ENCODE measurements at places on chromosomes 16 and 17. TPM values are rescaled to one million over a fixed set of nuclear protein-coding genes. Genes with fewer than 3 reads are reported as not detected.

DNA sequence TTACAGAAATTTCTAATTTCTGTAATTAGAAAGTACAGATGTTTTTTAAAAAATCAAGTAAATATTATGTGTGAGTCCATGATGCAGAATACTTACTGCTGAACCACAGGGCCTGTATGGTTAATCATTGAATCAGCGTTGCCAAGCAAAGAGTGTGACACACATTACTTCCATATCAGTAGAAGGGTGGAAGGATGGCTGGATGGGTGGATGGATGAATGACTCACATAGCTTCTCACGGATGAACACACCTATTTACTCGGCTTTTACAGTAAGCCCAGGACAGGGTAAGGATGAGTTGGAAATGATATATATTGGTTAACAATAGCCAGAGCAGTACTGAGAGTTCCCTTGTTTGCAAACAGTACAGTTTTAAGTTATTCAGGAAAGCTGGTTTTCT lies 495.9 kb upstream of the RBFOX1 start:
- H3K27me3 ChIP-seq, result no peaks in the 10 kb centered on the region
- DNase-seq, result no peak
- no peaks in the 10 kb centered on the region for H3K36me3 ChIP-seq
- H3K27ac ChIP-seq, result no peak overlapping the region

SLC9A5 gene
- 1.3 TPM for total RNA-seq

DNA sequence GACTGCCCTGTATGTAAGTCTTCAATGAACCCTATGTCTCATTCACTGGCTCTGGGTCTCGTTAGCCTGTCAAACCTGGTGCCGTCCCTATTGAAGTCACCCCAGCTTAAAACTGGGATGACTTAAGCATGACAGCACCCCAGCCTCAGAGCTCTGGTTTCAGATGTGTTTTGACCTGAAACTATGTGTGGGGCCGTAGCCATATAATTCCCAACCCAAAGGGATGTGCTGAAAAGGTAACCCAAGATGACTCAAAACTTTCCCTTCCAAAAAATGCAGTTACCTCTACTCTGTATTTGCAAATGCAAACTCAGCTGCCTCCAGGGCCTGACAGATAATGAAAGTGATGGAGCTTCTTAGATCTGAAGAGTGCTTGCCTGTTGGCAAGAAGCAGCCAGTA lies 478.3 kb upstream of the ERCC4 start:
- peaks cover 22% of the 10 kb centered on the region for H3K27me3 ChIP-seq
- H3K4me3 ChIP-seq, result no peak overlapping the region
- no peak for DNase-seq
- H3K27ac ChIP-seq, result no peak overlapping the region
- no peaks in the 10 kb centered on the region for H3K36me3 ChIP-seq

GRCh38 chr17:2043785-2044184 lies 2.0 kb downstream of the OVCA2 start:
- DNase-seq, result no peak
- no peaks in the 10 kb centered on the region for H3K27me3 ChIP-seq
- no peak overlapping the region for H3K27ac ChIP-seq
- H3K36me3 ChIP-seq, result peaks cover 28% of the 10 kb centered on the region

FOXO3B gene
- 0.88 TPM for total RNA-seq

DNA sequence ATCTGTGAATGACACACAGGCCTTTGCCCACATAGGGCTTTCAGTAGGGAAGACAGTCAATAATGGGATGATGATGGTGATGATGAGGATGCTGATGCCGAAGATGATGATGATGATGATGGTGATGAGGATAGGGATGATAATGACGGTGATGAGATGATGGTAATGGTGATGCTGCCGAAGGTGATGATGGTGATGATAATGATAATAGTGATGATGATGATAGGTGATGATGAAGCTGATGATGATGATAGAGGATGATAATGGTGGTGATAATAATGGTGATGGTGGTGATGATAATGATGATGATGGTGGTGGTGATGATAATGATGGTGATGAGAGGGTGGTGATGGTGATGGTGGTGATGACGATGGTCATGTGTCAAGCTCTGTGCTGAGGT lies 12.9 kb downstream of the FOXL1 start:
- no peaks in the 10 kb centered on the region for H3K4me1 ChIP-seq
- no peaks in the 10 kb centered on the region for H3K36me3 ChIP-seq
- H3K4me3 ChIP-seq, result no peak overlapping the region
- H3K27ac ChIP-seq, result no peak overlapping the region
- peaks cover 80% of the 10 kb centered on the region for H3K27me3 ChIP-seq
- no peak for DNase-seq

MEOX1 gene
- 8.4 TPM for total RNA-seq

GRCh38 chr16:79980650-79981521 lies 380.3 kb upstream of the MAF start:
- no peak overlapping the region for H3K27ac ChIP-seq
- no peaks in the 10 kb centered on the region for H3K36me3 ChIP-seq
- H3K27me3 ChIP-seq, result no peaks in the 10 kb centered on the region

CDRT15L2 gene
- not detected for total RNA-seq

MT4 gene
- not detected for total RNA-seq

PABPN1L gene
- total RNA-seq, result not detected

ZFP3 gene
- total RNA-seq, result 11.0 TPM

CA4 gene
- total RNA-seq, result 12.9 TPM

- H3K36me3 ChIP-seq, result no peaks in the 10 kb centered on the region
- peak; percentile 24 for DNase-seq
- H3K4me3 ChIP-seq, result no peak overlapping the region
- peaks cover 8% of the 10 kb centered on the region for H3K4me1 ChIP-seq
- H3K27me3 ChIP-seq, result peaks cover 96% of the 10 kb centered on the region
Measured at GRCh38 chr17:48457080-48457836, 27.2 kb upstream of the SKAP1 start.

DNA sequence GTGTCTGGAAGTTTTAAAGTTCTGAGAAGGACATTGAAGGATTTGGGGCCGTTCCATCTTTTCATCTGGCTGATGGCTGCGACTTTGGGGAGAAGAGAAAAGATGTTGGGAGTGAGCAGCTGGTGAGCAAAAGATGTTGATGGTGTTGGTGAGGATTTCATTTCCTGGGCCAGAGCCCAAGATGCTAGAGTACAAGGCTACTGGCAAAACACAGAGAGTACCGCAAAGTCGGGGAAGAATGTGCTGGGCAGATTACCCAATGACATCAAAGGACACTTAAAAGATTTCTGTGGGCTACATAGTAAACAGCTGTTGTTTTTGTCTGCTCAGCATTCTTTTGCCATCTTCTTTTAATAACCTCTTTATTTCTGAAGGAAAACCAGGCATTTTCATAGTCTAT lies 49.4 kb upstream of the GAS7 start:
- no peak overlapping the region for H3K4me3 ChIP-seq
- no peak overlapping the region for H3K27ac ChIP-seq
- H3K27me3 ChIP-seq, result peaks cover 13% of the 10 kb centered on the region

DNA sequence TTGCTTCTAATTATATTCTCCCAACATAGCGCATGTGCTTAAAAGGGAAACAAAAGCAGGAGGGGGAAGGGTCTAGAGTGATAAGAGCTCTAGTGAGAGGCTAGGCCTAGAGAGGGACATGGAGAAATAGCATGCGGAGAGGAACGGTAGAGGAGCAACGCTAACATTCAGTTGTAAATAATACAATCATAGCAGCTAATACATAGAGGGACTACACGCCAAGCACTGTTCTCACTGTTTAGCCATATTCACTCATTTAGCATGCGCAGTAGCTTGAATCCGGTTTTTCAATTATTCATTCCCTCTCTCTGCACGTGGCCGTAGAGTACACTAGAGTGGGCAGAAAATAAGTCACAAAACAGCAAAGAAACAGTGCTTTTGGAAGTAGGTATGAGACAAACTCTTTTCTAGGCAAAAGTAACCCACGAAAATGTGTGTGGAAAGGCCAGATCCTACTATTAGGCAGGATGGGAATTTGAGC lies 1.7 kb upstream of the ALOX12 start:
- no peak for DNase-seq
- H3K4me1 ChIP-seq, result peaks cover 19% of the 10 kb centered on the region
- H3K36me3 ChIP-seq, result peaks cover 12% of the 10 kb centered on the region
- H3K27me3 ChIP-seq, result no peaks in the 10 kb centered on the region

DNA sequence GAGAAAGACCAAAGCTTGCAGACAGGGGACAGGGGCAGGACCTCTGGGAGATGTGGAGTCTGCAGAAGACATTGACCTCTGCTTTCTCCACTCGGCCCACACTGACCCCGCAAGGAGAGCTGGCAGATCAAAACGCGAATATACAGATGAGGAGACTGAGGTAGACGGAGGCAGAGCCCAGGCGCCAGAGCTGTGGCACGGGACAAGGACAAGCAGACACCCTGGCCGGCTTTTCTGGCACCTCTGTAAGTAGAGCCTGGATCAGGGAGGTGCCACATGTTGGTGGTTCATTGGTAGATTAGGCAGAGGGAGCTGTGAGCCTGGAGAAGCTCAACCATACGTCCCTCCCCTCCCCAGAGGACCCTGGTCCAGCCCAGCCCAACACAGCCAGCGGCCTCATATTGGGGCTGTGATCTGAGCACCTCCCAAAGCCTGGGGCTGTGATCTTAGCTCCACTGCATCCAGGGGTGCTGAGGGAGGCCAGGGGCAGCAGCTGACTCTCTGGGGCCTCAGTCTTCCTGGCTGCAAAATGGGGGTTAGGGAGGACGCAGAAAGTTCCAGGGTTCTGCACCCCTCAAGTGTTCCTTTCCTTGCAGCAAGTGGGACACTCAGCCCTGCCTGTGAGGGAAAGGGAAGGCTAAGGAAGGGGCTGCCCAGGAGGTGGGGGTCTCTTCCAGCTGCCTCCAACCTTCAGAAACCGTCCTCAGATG lies 4.0 kb downstream of the NATD1 start:
- H3K4me1 ChIP-seq, result peaks cover 83% of the 10 kb centered on the region
- peak overlapping the region; percentile 69 for H3K27ac ChIP-seq
- no peaks in the 10 kb centered on the region for H3K36me3 ChIP-seq
- no peak overlapping the region for H3K4me3 ChIP-seq
- H3K27me3 ChIP-seq, result no peaks in the 10 kb centered on the region

CCDC154 gene
- total RNA-seq, result 1.3 TPM

CLDN6 gene
- total RNA-seq, result not detected

DNA sequence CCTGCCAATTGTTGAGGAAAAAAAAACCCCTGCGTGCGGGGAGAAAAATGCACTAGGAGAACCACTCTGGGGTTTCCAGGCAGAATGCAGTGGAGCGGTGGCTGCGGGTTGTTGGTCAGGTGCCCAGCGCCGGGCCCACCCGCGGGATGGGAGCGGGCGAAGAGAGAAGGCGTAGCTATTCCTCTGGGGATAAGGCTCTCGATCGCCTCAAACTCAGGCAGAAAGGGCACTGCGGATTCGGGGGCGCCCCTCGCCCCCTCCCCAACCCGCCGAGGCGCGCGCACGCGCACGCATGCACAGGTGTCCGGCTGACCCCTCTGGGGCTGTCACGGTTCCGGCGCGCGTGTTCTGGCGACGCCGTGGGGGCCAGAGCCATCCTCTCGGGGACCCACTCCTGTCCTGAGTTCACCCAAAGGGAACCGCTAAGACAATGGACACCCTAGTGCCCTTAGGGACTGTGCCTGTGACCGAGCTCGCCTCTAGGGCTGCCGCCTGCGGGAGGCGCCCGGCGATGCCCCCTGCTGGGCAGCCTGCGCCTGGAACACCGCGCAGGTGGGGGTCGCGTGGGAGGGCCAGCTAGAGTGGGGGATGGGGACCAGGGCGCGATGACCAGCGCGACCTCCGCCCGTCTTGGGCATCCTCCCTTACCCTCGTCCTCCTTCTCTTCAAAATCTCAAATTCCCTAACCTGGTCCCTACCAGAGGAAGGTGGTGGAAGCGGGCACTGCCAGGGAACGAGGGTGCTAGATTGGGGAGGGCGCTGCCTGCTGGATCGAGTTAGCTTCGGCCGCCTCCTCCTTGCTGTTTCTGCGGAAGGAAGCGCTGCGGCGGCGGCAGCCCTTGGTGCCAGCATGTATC lies 14.4 kb upstream of the CBX8 start:
- H3K27ac ChIP-seq, result no peak overlapping the region
- no peaks in the 10 kb centered on the region for H3K36me3 ChIP-seq
- peak overlapping the region; percentile 59 for H3K4me3 ChIP-seq
- peaks cover 56% of the 10 kb centered on the region for H3K4me1 ChIP-seq

MT1E gene
- 126 TPM for total RNA-seq

Data from left ventricle myocardium inferior (tissue), 1 donor.